ENCODE measurements at places on chromosomes 1 and 21.

- DNase-seq = no peak
Measured at GRCh38 chr1:186983327-186983726, 154.6 kb downstream of the PLA2G4A start.

GRCh38 chr1:220895412-220895946, 16.2 kb downstream of the HLX start:
- no peak for DNase-seq

- DNase-seq = no peak
Measured at GRCh38 chr21:45018131-45019075, 56.0 kb upstream of the ADARB1 start.

DNA sequence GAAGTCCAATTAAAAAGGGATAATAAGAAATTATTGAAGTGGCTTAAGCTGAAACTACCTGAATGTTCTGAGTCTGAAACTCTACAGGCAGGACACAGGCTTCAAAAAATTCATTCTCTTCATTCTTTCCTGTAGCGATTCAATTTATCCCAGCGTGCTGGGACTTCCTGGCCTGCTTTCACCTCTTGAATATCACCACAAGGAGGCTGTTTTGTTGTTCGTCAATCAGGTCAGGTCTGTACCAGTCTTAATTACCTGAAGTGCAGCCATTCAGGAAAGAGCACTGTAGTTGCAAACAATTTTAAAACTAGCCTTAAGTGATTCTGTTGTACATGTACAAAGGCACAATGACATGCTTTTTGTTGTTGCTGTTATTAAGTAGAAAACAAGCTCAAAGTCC, 38.4 kb downstream of the FYB2 start:
- DNase-seq = no peak

- DNase-seq = no peak
Measured at GRCh38 chr1:196557797-196558196, 50.4 kb downstream of the KCNT2 start.

DNA sequence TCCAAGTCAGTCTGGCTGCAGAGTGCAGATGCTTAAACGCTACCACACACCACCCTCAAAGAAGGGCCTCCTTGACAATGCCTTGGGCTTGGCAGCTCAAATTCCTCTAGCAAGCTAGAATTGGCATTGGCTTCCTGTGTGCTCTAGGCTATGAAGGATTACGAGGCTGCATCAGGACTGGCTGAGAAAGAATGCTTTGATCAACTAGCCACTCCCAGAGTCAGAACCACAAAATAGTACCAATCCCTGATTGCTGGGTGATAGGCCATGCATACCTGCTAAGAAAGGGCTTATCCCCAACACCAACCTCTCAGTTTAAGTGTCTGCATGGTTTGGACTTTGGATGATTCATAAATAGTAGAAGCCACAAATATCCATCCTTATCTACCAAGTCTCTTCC, 504.9 kb downstream of the OMA1 start:
- DNase-seq = no peak

DNA sequence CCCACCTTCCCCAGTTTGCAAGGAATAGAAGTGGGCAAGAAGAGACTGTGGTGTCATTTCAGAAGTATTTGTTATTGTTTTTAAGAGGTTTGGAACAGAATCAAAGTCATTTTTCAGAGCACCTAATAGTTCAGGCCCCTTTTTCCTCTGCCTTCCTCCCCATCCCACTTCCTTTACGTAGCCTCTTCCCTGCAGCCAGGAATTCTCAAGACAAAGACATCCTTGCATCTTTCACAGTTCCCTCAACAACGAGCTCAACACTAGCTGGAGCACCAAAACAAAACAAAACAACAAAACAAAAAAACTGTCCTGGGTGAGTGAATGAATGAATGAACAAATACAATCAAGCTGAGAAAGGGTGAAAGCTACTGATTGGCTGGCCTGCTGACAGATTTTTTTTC, 7.0 kb downstream of the PALMD start:
- no peak for DNase-seq

DNA sequence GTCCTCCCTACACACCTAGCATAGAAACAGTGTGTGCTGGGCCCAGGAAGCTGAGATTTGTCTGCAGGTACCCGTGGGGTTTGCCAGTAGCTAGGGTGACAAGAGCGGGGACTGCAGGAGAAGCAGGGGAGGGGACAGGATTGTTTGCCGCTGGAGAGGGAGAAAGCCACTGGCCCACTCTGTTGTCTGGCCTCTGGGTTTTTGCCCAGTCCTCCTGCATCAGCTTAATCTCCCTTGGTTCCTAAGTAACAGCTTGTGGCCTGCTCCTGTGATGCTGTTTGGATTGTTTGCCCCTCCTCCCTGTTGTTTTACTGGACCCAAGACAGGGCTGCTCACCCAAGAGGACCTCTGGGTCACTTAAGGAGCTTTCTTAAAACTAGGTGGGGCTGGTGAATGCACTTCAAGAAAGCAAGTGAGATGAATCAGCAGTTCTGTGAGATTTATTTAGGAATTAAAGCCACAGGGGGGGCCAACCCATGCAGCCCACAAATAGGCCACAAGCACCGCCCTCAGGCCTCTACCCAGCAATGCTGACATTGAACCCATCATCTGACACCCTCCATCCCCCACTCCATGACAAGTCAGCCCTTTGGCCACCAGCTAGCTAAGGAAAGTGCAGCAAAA, 142.8 kb downstream of the ZZZ3 start:
- DNase-seq = no peak

DNA sequence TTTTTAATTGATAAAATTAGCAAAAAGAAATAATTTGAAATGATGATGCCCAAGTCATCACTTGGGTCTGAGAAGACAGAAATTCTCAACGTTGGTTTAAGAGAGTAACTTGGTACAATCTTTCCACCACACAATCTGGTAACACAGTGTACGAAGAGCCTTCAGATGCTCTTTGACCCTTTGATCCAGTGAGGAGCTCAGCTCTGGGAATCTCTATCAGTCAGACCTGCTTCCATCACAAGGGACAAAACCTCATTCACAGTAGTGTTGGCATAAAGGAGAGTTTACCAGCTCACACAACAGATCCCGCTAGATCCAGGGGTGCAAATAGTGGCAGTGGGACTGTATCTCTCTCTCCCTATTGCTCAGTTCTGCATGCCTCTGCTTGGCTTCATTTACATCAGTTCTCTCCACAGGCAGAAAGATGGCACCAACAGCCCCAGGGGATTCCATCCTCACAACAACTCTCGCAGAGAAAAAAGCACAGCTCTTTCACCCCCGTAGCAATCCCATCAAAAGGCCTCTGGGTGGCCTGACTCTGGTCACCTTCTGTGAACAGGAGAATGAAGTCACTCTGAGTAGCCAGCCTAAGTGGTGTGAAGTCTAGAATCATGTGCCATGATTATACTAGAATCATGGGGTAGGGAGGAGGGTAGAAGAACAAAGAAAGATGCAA, 119.7 kb downstream of the ZNF281 start:
- no peak for DNase-seq

- no peak for DNase-seq
Measured at GRCh38 chr21:31414263-31415000, 70.4 kb upstream of the TIAM1 start.

DNA sequence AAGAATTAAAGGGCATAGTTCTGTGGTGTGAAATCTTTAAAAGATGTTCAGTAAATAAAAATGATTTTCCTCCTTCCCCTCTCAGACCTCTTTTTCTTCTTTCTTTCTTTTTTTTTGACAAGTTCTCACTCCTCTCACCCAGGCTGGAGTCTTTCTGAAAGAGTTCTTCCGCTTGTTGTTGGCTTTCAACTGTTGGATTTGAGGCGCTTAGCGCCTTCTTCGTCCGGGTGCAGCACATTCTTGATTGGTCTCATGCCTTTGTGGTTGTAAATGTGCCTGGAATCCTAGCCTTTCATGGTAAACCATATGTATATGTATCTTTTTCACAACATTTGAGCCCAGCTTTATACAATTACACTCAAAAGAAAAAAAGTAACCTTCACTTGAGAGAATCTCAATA, 980 bp upstream of the METTL18 start:
- no peak for DNase-seq

DNA sequence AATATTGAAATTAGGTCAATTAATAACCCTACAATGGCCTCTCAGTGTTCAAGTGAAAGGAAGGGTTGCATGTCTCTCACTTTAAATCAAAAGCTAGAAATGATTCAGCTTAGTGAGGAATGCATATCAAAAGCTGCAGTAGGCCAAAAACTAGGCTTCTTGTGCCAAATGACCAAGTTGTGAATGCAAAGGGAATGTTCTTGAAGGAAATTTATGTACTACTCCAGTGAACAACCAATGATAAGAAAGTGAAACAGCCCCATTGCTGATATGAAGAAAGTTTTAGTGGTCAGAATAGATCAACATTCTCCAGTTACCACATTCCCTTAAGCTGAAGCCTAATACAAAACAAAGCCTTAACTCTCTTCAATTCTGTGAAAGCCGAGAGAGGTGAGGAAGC, 10.0 kb downstream of the MAEL start:
- DNase-seq = no peak

DNA sequence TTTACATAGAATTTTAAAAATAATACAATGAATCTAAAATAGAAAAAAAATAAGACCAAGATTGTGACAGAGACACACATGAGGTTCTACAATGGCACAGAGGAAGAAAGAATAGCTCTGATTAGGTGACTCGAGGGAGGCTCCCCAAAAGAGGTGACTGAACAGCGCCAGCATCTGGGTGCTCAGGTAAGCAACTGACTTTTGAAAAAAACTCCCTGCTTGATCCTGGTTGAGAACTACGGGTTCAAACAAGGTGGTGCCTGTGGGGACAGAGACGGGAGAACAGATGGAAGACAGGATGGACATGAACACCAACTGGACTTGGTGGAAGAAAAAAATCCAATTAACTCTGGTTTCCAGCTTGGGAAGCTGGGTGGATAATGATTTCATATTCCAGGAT, 22.5 kb downstream of the BATF3 start:
- no peak for DNase-seq

DNA sequence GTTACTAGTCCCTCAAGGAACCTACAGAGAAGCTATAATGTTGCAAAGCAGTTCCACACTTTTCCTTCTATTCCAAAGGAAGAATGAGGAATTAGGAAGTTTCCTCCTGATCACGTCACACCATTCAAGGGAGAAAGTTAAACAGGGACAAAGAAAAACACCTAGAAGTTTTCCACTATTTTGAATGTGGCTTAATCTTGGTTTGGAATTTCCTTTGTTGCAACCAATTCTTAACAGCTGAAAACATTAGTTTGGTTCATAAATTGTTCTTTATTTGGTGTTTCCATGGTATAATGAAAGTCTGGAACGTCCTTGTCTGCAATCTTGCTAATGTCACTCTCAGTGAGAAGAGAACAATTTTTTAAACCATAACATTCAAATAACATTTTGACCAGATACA, 8.4 kb downstream of the MNDA start:
- no peak for DNase-seq

DNA sequence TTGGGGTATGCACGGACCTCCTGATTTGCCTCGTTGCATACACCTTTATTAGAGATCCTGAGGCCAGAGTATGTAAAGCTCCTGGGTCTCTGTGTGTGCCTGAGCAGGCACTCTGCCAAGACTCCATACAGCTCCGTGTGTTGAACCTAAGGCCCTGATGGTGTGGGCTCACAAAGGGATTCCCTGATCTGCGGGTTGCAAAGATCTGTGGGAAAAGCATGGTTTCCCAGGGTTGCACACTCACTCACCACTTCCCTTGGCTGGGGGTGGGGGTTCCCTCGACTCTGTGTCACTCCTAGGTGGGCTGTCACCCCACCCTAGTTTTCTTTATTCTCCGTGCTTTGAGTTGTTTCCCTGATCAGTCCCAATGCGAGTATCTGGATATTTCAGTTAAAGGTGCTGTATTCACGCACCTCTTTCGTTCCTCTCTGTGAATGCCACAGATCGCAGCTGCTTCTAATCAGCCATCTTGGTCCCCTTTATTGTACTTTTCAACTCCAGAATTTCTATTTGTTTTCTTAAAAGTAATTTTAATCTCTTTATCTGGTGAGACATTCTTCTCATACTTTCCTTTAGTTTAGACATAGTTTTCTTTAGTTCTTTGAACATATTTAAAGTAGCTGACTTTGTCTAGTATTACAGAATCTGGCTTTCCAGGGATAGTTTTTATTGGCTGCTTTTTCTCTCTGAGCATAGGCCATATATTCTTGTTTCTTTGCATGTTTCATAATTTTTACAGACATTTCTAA, 39.0 kb upstream of the F3 start:
- DNase-seq = no peak

GRCh38 chr1:51316113-51316845, 14.1 kb downstream of the TTC39A start:
- no peak for DNase-seq

- no peak for DNase-seq
Measured at GRCh38 chr1:97252925-97253324, 531.3 kb downstream of the PTBP2 start.

DNA sequence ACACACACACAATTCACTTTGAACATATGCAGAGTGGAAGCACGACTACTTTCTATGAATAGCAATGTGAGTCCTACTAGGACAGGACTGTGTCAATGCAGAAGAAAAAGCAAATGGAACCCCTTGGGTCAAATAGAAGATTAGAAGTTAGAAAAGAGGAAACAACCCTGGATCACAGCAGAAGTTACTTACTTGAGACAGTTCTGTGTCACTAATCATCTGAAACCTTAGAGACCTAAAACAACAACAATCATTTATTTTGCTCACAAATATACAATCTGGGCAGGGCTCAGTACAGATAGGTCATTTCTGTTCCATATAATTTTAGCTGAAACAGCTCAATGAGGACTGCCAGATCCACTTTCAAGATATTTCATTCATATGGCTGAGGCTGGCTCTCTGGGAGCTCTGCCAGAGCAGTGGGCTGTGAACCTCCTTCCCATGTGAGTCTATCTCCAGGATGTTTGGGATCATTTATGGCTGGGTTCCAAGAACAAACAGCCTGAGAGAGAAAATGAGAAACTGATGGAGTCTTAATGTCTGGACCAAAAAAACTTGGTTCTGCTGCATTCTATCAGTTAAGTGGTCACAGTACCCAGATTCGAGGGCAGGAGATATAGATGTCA, 42.5 kb upstream of the IL10 start:
- DNase-seq = no peak

- DNase-seq = no peak
Measured at GRCh38 chr1:231781892-231782291, 155.3 kb downstream of the DISC1 start.

GRCh38 chr1:23393706-23394105, 24.1 kb upstream of the ZNF436 start:
- no peak for DNase-seq

GRCh38 chr1:211643324-211644212, 31.9 kb downstream of the NEK2 start:
- DNase-seq = no peak

GRCh38 chr1:223319905-223320580, 43.9 kb downstream of the SUSD4 start:
- no peak for DNase-seq

DNA sequence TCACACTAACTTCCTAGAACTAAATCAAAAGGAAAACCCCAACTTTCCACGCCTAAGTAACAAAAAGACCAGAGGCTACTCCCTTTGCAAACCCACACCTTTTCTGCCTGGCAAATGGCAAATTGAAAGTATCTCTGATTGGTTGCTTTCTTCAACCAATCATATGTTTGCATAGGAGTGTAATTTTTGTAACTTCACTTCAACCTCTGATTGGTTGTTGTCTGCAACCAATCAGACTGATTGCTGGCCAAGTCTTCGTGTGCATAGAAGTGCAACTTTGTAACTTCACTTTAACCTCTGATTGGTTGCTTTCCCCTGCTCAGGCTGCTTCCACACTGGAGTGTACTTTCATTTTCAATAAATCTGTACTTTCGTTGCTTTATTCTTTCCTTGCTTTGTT, 36.9 kb upstream of the PADI2 start:
- no peak for DNase-seq

GRCh38 chr21:32155226-32155625, 123.6 kb downstream of the MIS18A start:
- no peak for DNase-seq
